ENCODE measurements at places on chromosomes 13 and 19.

DNA sequence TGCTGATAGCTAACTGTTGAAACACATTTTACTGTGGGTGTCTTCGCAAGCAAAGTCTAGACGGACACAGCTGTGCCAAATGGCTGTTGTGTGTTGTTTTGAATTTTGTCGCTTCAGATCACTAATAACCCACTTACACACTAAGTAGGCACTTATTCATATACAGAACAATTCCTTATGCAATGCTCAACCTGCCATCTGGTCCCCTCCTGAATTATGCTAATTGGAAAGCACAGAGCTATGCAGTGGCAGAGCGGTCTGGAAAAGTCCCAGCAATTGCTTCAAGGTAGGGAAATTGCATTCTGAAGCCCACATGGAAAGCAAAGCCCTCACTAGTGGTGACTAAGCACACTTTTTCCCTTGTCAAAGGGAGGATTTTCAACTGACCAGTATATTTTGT, 69.9 kb downstream of the C13orf42 start:
- no peak for DNase-seq

- DNase-seq, result peak; percentile 15
These were observed 1.1 kb downstream of the CACNG7 start for GRCh38 chr19:53910170-53910518.

GRCh38 chr13:98945863-98946605, 31.8 kb downstream of the DOCK9 start:
- no peak for DNase-seq

DNA sequence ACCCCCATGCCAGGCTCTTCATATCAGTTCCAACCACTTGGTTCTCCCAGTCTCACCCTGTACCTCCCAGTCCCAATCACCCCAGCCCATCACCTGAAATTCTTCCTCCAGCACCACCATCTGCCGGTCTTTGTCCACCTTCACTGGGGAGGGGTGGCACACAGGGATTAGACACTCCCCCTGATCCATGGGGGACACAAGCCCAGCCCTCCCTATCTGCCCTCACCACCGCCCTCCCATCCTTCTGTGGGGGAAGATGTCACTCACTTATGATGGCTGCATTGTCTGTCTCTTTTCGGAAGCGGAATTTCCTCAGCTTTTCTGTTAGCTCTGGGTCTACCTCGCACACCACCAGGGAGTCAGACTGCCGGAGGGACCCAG, 685 bp downstream of the GMFG start:
- no peak for DNase-seq

DNA sequence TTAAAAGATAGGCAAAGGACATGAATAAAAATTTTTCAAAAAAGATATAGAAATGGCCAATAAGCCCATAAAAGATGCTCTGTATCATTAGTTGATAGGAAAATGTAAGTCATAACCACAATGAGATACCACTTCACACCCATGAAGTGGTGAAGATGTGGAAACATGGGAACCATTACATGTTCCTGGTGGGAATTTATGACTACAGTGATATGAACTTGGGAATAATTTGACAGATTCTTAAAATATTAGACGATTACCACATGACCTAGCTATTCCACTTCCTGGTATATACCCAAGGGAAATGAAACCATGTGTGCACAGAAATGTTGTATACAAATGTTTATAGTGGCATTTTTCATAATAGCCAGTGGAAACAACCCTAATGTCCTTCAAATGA, 232.2 kb downstream of the GGACT start:
- DNase-seq, result no peak

DNA sequence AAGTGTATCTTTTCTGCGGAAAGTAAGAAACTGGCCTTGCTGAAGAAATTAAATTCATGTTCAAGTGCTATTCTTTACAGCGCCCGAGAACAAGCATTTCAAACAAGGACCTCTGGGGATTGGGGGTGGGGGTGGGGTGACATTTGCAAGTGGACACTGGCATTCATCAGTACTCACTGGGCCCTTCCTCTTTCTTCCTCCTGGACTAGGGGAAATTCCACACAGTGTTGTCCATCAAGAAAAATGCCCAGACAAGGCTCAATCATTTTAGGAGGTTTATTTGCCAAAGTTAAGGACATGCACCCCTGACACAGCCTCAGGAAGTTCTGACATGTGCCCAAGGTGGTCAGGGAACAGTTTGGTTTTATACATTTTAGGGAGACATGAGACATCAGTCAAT, 22.9 kb upstream of the OR10H1 start:
- no peak for DNase-seq

DNA sequence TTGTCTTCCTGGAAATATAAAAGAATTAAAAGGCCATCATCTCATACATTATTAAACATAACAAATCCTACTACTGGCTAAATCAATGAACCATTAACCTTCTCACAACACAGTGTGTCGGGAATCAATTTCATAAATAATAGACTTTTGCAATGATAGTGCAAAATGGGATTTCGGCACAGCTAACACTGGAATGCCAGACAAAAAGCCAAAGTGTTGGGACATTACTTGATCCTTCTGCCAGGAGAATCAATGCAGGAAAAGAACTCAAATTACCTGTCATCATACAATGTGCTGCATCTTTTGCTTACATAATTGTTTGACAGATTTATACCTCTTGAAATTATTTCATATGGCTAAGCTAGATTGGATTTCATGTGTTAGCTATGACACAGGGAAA, 334.3 kb downstream of the MTUS2 start:
- no peak for DNase-seq

DNA sequence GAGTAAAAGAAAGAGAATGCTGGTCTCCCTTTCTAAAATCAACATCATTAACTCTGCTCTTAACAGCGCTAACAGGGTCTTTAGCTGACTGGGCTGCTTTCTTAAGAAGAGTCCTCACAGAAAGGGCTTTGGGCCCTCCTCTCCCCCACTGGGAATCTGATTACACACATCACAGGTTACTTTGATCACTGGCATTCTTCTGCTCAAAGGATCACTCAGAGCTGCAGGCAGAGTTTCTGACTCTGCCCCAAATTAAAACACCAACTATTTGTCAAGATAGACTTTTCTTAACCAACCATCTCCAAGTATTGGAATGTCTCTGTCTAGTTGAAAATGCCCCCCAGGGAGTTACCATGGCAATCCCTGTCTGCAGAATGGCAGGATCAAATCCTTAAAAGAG, 31.1 kb upstream of the SIAH3 start:
- no peak for DNase-seq

DNA sequence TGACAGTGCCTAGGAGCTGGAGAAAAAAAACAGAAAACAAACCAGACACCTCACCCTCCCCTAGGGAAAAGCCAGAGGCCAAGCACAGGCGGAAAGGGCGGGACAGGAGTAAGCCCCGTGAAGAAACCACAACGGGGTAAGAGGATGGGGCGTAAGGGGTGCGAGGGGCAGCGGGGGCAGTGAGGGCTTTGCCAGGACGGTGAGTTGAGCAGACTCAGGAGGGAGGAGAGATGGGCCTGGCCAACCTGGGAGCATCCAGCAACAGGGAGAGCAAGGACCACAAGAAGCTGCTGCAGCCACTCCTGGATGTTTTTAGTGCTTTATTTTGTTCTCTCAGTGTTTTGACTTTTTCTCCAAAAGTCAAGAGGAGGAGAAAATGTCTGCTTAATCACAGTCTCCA, 114.1 kb upstream of the SOX1 start:
- DNase-seq, result no peak

DNA sequence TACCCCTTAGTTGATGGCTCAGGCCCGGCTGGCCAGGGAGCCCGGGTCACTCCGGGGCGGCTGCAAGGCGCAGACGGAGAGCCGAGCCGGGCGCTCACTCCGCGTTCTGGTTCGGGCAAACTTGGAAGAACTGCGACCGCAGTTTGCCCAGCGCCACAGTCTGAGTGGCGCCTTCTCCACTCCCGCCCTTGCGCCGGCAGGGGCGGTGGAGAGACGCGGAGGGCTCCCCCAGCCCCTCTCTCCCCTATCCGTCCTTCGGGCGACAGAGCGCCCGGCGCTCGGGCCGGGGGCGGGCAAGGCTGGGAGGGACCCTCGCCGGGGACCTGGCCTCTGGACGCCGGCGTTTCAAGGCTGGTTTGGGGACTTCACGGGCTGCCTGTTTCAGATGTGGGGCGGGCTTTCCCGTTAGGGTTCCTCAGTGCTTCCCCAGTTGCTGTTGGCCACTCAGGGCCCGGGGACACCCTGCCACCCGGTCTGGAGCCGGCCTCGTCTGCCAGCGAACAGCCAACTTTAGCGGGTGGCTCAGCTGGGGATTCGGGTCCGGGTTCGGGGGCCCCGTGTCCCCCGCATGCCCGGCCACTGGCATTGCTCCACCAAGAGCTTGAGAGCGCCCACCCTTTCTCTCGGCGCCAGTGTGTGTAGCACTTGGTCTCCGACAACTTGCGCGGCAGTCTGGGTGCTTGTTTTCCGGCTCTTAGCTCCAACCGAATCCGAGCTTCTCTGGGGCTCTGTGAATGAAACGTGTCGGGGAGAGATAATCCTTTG, 1.5 kb downstream of the GPC6 start:
- DNase-seq, result peak; percentile 94

DNA sequence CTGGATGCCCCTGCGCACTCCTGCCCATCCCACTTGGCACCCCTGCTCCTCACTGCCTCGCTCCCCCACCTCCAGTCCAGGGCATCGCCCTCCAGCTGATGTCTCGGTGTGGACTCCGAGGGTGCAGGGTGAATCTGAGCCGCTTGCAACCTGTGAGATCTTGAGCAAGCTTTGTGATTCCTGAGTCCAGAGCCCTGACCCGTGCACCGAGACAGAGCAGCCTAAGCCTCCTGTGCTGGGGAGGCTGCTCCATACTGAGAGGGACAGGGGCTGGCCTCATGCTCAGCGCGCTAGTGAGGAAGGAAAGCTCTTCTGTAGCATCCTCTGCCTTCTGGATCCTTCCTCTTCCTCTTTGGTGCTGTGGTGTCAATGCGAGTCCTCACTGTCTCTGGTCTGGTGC, 116.0 kb downstream of the TEX29 start:
- DNase-seq, result no peak

DNA sequence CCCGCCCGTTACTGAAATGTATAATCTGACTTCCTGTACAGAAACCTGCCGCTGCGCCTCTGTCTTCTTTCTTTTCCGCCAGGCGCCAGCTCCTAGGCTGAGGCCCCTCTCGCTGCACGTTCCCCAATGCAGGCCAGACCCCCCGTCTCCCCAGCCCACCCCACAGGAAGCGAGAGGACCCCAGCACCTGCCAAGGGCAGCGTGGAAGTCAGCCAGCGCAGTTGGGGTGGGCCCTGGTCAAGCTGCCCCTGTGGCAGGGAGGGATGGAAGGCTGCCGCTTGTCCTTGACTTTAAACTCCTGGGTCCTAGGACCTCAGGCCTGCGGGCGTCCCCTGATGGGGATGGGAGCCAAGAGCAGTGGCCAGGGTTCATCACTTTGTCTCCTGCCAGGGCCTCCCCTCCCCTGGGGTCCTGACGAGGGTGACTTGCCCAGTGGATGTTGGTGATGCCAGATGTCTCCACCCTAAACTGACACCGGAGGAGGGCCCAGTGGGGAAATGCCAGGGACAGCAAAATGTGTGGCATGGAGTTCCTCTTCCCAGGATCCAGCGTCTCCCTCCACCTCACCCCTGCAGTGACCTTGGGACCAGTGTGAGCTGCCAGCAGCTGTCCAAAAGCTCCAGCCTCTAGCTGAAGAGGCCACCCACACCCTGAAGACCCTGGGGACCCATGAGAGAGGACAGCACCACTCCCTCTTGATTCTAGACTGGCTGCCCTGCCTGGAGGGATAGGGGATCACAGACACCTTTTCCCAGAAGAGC, 8.5 kb upstream of the MARCHF2 start:
- DNase-seq, result no peak

DNA sequence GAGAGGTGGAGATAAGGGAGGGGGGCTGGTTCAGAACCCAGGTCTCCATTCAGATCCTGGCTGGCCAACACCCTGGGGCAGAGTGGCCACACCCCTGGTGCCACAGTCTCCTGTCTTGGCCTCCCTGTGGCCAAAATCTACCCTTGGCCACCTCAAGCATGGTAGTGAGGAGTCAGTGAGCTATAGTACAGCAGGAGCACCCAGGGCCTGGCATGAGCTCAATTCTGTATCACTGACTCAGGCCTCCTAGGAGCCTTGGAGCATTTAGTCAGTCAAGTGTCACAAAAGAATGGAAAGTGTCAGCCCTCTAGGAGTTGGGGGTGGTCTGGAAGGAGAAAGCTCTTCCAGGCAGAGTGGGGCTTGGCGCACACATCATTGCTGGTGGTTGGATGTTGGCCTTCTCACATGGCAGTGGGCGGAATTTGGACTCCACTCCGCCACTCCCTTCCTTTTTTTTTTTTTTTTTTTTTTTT, 6.6 kb upstream of the CD79A start:
- no peak for DNase-seq

Measured in SK-N-DZ (cell line).